ENCODE measurements at places on chromosomes 1 and 21. TPM values are rescaled to one million over a fixed set of nuclear protein-coding genes. Genes with fewer than 3 reads are reported as not detected.

STMN1 gene
- polyA plus RNA-seq: 220 TPM

FAM151A gene
- polyA plus RNA-seq: 0.06 TPM

SLC1A7 gene
- not detected for polyA plus RNA-seq

ZNF644 gene
- polyA plus RNA-seq: 21.0 TPM

FCRL4 gene
- polyA plus RNA-seq: not detected

C8B gene
- not detected for polyA plus RNA-seq

C1orf210 gene
- polyA plus RNA-seq: not detected

HSD11B1 gene
- polyA plus RNA-seq: 265 TPM

NEGR1 gene
- 4.7 TPM for polyA plus RNA-seq

AGMAT gene
- polyA plus RNA-seq: 1.5 TPM

TTC24 gene
- polyA plus RNA-seq: not detected

All from ovary (tissue), 10 donors.